ENCODE measurements at places on chromosomes 3 and 15. TPM values are rescaled to one million over a fixed set of nuclear protein-coding genes. Genes with fewer than 3 reads are reported as not detected.

Gene ST3GAL6
- 24.8 TPM for total RNA-seq

GRCh38 chr3:69011096-69011730 is 2.3 kb downstream of the EOGT start:
- DNase-seq, result no peak

GRCh38 chr3:175005881-175006280 is 146.7 kb downstream of the NAALADL2 start:
- no peak for DNase-seq

DNA sequence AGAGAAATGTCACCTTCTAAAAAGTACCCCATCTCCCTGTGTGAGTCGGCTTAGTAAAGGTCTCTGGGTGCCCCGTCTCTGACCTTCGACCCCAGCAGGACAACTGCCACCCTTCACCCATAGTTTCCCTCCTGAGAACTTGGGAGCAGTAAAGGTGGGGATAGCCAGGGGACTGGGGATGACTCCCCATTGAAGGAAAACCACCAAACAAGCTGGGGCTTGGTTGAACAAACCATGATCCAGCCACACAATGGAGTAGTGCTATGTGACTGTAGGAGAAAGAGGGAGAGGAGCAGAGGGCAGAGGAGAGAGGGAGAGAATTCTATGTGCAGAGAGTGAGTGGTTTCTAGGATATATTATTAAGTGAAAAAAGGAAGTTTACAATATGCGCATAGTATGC is 33.7 kb downstream of the IDH3A start:
- DNase-seq, result no peak

DNA sequence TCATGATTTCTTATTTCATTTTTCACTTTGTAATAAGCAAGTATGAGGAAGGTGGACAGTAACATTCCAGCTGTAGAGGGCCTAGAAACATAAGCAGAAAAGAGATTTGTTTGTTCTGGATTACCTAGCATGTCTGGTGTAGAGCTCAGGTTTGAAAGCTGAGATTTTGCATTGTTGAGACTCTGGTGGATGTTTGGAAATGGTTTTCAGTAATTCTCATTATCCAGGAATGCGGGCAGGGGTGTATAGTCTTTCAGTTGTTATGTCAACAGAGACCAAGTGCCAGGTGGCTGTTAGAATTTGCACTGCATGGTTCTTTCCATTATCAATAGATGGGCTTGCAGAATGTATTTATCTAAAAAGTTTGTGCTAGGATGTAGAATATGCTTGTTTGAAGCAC is 10.9 kb downstream of the GPD1L start:
- DNase-seq, result no peak

Gene TRIM42
- not detected for total RNA-seq

Gene SI
- total RNA-seq, result not detected

Data from lung microvascular endothelial cell (primary cell).